ENCODE measurements at places on chromosomes 11 and 22. TPM values are rescaled to one million over a fixed set of nuclear protein-coding genes. Genes with fewer than 3 reads are reported as not detected.

TMEM45B gene
- 1.6 TPM for polyA plus RNA-seq

LUZP2 gene
- polyA plus RNA-seq: not detected

GLB1L2 gene
- 0.70 TPM for polyA plus RNA-seq

UBQLNL gene
- polyA plus RNA-seq: not detected
